ENCODE measurements at places on chromosomes 2 and 18. TPM values are rescaled to one million over a fixed set of nuclear protein-coding genes. Genes with fewer than 3 reads are reported as not detected.

The UGT1A10 gene
- total RNA-seq = 0.41 TPM

The USP34 gene
- 191 TPM for total RNA-seq

The PHOSPHO2 gene
- 0.92 TPM for total RNA-seq

The CRYBA2 gene
- not detected for total RNA-seq

The NOTO gene
- total RNA-seq = not detected

The MAP3K19 gene
- not detected for total RNA-seq

The ALK gene
- 2.0 TPM for total RNA-seq

The LIPG gene
- total RNA-seq = 2.8 TPM

The TMEM185B gene
- 24.0 TPM for total RNA-seq

DNA sequence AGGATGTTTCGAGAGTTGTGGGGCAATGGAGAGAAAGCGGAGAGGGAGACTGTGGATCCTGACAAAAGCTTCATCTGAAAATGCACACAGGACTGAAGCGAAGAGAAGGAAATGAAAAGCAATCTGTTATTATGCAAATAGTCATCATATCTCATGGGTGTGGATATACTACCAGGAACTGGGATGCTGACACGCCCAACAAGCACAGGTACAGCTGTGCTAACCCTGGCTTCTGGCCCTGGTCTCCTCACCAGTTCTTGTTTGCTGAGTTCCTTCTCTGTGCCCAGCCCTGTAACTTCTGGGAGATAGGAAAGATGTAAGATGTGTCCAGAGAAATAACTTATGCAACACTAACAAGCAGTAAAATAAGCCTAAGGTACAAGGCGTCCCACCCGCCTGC is 358.8 kb downstream of the CMPK2 start:
- H3K27me3 ChIP-seq = no peaks in the 10 kb centered on the region
- H3K4me1 ChIP-seq = no peaks in the 10 kb centered on the region
- no peaks in the 10 kb centered on the region for H3K36me3 ChIP-seq
- DNase-seq = no peak

DNA sequence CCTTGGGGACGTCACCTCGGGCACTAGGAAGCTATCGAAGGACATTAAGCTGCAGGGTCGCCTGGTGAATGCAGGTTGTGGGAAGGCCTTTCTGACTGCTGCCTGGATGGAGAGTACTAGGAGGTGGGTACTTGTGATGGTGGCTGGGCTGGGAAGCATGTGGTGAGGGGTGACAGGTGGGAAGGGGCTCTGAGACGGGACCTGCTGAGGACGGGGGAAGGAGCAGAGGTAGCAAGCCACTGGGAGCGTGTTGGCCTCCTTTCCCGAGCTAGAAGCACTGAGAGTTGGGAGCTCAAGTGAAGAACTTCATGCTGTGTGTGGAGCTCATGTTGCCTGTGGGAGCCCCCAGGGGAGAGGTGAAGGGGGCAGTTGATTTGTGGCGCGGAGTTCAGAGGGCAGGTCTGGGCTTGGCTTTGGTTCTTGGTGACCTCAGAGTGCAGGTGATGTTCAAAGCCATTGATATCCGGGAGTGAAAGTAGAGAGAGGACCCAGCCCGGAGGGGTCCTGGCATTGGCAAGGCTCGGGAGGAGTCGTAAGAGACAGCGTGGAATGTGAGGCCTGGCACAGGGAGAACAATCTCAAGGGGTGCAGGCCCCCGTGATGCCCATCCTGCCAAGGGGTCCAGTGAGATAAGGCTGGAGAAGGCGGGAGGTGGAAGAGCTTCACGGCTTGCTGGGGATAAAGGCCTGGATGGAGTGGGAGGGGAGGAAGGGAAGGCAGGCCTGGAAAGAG is 13.2 kb downstream of the MROH2A start:
- no peaks in the 10 kb centered on the region for H3K27me3 ChIP-seq
- H3K27ac ChIP-seq = no peak overlapping the region
- no peak overlapping the region for H3K4me3 ChIP-seq
- no peaks in the 10 kb centered on the region for H3K4me1 ChIP-seq

- DNase-seq = no peak
- H3K27ac ChIP-seq = no peak overlapping the region
- H3K4me3 ChIP-seq = no peak overlapping the region
- H3K27me3 ChIP-seq = no peaks in the 10 kb centered on the region
- no peaks in the 10 kb centered on the region for H3K4me1 ChIP-seq
Measured at GRCh38 chr2:70010576-70011111, 49.2 kb upstream of the ASPRV1 start.

GRCh38 chr2:1907291-1907690 is 163.0 kb upstream of the PXDN start:
- H3K36me3 ChIP-seq = no peaks in the 10 kb centered on the region
- DNase-seq = no peak
- no peaks in the 10 kb centered on the region for H3K27me3 ChIP-seq
- no peak overlapping the region for H3K27ac ChIP-seq
- H3K4me1 ChIP-seq = no peaks in the 10 kb centered on the region

GRCh38 chr2:23814963-23815362 is 112.0 kb downstream of the ATAD2B start:
- no peak overlapping the region for H3K4me3 ChIP-seq
- H3K4me1 ChIP-seq = no peaks in the 10 kb centered on the region
- H3K27ac ChIP-seq = no peak overlapping the region
- DNase-seq = no peak
- H3K27me3 ChIP-seq = no peaks in the 10 kb centered on the region

DNA sequence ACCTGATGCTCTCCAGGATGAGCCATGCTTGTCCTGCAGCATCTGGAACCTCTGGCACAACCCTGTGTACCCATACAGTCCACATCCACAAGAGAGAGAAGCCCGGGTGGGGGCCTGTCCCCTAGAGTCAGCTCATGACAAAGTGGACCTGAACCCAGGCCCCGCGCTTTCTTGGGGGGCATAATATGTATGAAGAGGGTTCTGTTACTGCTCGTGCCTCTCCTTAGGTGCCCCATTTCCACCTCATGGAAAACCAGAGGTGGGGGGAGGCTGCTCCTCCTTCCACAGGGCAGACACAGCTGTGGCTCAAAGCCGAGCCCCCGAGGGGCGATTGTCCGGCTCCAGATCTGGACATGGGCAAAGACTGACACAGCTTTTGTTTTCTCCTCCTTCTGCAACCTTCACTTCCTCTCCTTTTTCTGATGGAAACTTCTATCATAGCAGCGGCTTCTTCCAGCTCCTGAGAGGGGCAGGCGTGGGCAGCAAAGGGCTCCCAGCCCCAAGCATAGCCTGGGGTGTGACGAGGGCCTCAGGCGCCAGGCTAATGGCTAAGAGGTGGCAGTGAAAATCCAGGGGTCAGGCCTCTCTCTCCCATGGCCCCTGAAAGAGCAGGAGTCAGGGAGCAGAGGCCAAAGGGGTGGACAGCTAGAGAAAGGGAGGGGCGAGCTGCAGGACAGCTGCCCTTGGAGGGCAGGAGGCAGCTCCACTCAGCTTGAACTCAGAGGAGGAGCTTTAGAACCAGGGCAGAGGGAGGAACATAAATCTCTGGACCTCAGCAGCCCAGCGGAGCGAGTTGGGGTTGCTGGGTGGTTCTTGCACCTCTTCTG is 155.5 kb downstream of the ZFP36L2 start:
- H3K27ac ChIP-seq = peak overlapping the region; percentile 63
- no peaks in the 10 kb centered on the region for H3K36me3 ChIP-seq
- peaks cover 46% of the 10 kb centered on the region for H3K4me1 ChIP-seq
- no peaks in the 10 kb centered on the region for H3K27me3 ChIP-seq
- DNase-seq = no peak
- H3K4me3 ChIP-seq = no peak overlapping the region

DNA sequence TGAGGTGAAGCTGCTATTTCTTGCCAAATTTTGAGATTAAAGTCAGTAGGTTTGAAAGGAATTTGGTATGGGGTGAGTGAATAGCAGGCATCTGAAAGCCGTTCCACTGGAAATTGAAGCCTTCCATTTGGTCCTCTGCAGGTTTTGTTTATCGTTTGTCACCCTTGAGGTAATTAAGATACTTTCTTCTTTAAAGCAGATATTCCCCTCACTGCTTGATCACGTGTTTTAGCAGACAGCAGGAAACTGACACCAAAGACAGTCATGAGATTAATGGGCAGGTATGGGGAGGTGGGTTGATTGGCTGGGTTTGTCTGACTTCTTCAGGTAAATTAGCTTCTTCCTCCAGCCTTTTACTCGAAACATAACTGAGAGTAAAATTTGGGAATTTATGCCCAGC is 10.7 kb downstream of the LPIN1 start:
- no peak overlapping the region for H3K27ac ChIP-seq
- no peak for DNase-seq
- no peaks in the 10 kb centered on the region for H3K27me3 ChIP-seq
- H3K4me3 ChIP-seq = no peak overlapping the region
- H3K4me1 ChIP-seq = peaks cover 17% of the 10 kb centered on the region

DNA sequence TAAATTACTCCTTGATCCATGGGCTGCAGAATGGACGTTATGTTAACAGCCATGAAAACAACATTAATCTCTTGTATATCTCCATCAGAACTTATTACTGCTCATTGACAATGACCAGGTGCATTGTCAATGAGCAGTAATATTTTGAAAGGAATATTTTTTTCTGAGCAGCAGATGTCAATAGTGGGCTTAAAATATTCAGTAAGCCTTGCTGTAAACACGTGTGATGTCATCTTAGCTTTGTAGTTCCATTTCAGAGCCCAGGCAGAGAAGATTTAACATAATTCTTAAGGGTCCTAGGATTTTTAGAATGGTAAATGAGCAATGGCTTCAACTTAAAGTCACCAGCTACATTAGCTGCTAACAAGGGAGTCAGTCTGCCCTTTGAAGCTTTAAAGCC is 26.6 kb downstream of the CFAP210 start:
- H3K27ac ChIP-seq = no peak overlapping the region
- no peaks in the 10 kb centered on the region for H3K4me1 ChIP-seq
- no peaks in the 10 kb centered on the region for H3K36me3 ChIP-seq
- no peak overlapping the region for H3K4me3 ChIP-seq
- H3K27me3 ChIP-seq = no peaks in the 10 kb centered on the region

DNA sequence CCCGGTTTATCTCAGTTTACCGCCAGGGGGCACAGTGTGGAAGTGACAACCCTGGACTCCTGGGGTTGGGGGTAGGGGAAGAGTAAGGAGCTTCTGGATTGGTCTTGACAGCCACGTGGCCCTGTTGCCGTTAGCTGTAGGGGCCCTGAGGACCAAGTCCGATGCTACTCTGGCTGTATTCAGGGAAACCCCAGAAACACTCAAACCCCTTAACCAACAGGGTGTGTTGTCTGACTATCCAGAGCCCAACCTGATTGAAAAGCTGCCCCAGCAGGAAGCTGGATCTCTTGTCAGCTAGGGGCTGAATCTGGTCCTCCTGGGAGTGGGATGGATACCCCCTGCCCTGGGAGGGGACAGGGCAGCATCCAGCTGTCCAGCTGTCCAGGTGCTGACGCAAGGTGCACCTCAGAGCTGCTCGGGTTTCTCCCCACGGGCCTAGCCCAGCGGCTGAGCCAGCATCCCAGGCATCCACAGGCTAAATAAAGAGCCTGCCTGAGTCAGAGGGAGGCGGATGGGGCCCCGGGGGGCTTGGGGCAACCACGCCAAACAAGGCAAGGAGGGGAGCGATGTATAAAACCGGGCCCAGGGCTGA is 3.1 kb upstream of the GMPPA start:
- H3K4me3 ChIP-seq = no peak overlapping the region
- DNase-seq = no peak
- peaks cover 21% of the 10 kb centered on the region for H3K4me1 ChIP-seq
- H3K27me3 ChIP-seq = no peaks in the 10 kb centered on the region
- H3K27ac ChIP-seq = peak overlapping the region; percentile 95
- H3K36me3 ChIP-seq = peaks cover 17% of the 10 kb centered on the region

DNA sequence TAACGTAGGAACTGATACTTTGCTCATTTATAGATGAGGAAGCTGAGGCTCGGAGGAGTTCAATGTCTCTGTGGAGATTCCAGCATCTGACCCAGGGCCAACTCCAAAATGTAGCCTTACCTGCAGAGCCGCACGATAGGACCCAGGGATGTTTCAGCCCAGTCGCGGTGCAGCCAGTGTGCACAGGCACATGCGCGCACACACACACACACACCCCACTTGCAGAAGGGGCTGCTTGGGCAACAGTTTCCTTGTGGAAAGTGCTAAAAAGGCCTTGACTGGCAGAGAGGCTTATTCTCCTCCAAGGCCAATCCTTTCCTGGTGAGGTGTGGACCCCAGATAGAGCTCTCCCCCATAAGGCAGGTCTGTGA is 101.7 kb downstream of the ZFP36L2 start:
- no peak overlapping the region for H3K4me3 ChIP-seq
- no peaks in the 10 kb centered on the region for H3K27me3 ChIP-seq
- H3K4me1 ChIP-seq = peaks cover 20% of the 10 kb centered on the region

DNA sequence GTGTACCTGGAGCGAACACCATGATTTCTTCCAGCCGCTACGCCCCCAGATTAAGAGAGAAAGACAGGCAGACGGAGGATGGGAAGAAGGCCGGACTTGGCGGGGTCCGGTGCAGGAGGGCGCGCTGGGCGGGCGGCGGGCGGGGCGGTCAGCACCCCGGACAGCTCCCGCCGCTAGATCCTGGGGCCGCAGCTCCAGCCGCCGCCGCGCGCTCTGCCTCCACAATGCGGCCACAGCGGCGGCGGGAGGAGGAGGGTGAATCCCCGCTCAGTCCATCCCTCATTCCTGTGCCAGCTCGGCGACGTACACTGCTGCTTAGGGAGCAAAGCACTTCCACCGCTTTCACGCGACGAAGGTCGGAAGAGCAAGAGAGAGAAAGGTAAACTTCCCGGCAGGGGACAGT is at the start of gene AKAIN1:
Gene AKAIN1 (minus strand): TSS at position 226 of the 403 bp plus-strand sequence. CDS start 204 bp downstream, at position 22.
- no peaks in the 10 kb centered on the region for H3K36me3 ChIP-seq
- H3K27ac ChIP-seq = no peak within 1 kb of the TSS
- no peaks in the 10 kb centered on the region for H3K27me3 ChIP-seq
- no peak for DNase-seq

DNA sequence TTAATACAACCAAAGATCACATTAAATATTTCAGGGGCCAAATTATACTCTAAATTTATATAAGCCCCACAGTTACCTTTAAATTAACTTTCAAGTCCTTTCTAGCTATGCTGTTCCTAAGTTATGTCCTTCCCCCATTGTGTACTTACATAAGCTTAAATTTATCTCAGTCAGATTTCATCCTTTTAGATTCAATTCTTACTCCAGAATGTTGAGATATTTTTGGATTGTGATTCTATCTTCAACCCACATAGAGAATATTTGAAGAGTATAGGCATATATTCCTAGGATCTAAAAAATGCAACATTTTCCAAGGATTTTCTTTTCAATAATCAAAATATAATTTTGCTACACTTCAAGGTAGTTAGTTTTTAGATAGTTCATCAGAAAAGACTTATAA is 242.8 kb downstream of the KCNE4 start:
- no peaks in the 10 kb centered on the region for H3K36me3 ChIP-seq
- H3K4me3 ChIP-seq = no peak overlapping the region
- DNase-seq = no peak
- no peaks in the 10 kb centered on the region for H3K4me1 ChIP-seq
- no peak overlapping the region for H3K27ac ChIP-seq

DNA sequence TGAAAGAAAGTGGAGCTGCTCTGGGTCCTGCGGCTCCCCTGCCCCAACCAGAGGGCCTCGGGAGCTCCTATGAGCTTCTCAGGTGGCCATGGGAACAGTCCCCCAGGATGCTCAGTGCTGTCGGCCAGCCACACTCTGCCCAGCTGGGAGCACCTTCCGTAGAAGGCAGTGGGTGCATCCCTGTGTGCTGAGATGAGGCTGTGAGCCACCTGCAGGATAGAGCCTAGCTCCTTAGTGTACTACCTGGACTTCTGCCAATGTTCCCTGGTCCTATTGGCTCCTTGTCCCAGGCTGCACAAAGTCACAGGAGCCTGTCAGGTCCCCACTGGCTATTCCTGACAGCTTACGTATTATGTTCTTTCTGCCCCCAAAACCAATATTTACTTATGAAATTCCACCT is 16.1 kb downstream of the PRELID3A start:
- peaks cover 3% of the 10 kb centered on the region for H3K36me3 ChIP-seq
- H3K4me1 ChIP-seq = peaks cover 19% of the 10 kb centered on the region
- no peaks in the 10 kb centered on the region for H3K27me3 ChIP-seq
- DNase-seq = no peak
- no peak overlapping the region for H3K27ac ChIP-seq

Data from thoracic aorta (tissue), 2 donors.